ENCODE measurements at places on chromosomes 6 and 20.

DNA sequence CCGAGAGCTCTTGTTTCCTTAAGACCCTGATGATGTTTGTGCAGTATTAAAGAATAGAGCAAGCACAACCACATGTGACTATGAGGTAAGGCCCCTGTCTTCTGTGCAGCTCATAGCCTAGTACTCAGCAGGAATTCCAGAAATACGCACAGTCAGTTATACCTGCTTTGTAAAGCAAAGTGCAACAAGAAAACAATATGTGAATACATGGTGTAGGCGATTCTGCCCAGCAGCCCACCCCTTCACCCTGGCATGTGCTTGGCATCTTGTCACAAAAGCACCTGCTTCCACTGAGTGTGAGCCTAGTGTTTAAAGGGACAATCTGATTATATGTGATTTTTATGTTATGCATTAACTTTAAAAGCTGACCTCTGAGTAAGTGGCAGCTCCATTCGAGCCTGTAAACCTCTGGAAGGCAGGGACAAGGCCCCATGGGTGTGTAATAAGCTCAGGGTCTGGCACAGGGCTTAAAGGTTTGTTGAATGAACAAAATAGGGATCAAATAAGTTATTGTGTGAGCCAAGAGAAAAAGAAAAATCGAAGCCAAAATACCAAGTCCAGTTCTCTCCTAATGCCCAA lies 148.7 kb downstream of the DOK5 start:
- no peak for DNase-seq

GRCh38 chr6:53309059-53309900 lies 39.5 kb downstream of the ELOVL5 start:
- DNase-seq: no peak

- no peak for DNase-seq
These were observed 136.3 kb upstream of the ESR1 start for GRCh38 chr6:151671195-151671594.

- DNase-seq: no peak
These were observed 76.7 kb downstream of the TFAP2A start for GRCh38 chr6:10338151-10338550.

DNA sequence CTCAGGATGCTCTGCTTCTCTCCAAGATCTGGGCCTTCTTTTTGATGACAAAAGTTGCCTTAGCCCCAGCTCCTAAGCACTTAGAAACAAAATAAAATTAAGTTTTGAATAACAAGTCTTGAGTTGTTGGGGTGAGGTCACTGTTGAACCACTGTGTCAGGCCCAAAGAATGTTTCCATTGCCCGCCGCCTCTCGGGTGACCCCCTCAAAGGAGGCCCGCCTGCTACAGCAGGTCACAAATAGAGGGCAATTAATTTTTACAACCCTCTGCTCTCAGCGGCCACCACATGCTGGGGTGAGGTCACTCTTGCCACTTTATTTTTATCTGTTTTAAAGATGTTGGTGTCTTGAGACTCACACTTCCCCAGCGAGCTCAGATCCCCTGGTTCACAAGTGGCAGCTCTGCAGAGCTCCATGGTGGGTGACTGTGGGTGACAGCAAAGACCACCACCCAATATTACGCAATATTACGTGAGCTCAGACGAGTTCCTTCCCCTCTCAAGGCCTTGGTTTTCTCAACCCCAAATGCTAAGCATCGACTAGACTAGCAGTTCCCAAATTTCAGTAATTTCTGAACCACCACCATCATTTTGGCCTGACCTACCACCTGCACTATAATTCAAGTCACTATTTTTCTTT lies 247.7 kb upstream of the PMEPA1 start:
- DNase-seq: no peak

DNA sequence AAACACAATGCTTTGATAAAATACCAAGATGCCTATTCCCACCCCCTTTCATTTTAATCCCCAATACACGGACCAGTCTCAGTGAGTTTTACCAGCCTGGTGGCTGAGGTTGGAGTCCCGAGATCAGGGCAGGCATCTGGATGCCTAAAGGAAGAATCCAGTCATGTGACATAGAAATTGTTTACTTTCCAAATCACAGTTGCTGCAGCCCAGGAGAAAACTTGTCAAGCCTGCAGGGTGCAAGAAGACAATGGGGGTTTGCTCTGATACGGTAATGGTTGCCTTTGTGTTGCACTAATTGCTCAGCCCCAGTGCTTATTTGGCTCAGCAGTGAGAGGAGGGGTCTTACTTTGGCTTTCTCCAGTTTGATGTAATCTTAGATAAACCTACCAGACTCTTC lies 308.5 kb upstream of the POU3F2 start:
- no peak for DNase-seq

DNA sequence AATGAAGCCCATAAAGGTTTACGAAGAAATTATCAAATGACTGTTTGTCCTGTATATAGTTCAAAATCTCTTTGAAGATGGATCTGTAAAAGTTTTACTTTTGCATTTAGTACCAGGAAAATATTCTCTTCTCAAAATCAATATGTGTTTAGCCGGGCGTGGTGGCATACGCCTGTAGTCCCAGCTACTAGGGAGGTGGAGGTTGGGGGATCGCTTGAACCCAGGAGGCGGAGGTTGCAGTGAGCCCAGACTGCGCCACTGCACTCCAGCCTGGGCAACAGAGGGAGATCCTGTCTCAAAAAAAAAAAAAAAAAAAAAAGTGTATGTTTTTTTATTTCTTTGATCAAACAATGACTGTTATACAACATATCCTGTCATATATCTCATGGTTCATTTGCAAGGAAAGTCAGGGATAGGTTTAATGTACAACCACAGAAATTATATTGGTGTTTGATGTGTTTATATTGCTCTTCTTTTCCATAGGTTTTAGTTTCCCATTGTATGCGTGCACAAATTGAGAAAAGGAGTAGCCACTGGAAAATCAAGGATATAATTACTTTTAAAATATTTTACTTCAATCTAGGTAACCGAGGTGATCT lies 40.1 kb downstream of the SOX4 start:
- no peak for DNase-seq

GRCh38 chr6:25511376-25511775 lies 140.6 kb upstream of the SCGN start:
- DNase-seq: no peak

DNA sequence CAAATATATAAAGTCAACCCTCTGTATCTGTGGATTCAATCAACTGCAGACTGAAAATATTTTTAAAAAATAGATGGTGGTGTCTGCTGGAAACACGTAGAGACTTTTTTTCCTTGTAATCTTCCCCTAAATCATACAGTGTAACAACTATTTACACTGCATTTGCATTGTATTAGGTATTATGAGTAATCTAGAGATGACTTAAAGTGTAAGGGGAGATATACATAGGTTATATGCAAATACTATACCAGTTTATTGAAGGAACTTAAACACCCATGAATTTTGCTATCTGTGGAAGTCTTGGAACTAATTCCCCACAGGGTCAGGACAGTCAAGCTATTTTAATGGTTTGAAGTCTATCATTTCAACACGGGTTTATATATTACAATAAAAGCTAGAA lies 10.2 kb downstream of the HDAC2 start:
- no peak for DNase-seq

GRCh38 chr6:10259671-10260070 lies 155.2 kb downstream of the TFAP2A start:
- DNase-seq: no peak

DNA sequence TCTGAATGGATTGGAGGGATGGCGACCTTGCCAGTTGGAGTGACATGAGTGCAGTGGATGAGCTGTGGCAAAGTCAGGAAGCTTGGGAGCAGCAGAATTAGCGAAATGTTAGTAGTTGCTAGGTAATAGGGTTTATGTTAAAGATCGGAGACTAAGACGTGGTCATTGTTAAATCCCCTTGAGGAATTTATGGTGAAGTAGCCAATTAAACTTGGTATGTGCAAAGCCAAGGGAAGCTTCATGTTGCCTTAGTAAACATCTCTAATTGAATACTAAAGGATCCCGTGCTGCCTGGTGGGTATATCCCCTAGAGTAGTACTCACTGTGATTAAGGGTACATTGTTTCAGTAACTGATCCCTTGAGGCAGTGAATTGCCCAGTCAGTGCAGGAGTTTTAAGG lies 106.0 kb downstream of the PRIM2 start:
- no peak for DNase-seq

DNA sequence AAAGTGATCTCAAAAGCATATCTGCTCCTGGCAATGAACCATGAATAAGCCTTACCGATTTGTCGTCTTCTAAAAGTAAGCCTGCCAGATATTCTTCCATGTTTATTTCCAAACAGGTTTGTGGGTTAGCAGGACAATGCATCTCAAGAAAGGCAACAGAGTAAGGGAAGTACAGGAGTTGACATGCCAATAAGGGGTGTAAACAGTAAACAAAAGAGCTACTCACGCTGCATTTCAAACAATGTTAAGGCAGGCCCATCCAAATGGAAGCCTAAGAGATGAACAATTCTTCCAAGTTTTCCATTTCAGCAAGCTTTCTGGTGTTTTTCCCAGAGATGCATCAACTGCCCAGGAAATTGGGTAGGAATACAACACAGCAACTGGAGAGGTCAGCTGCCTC lies 27.8 kb upstream of the CRIP3 start:
- no peak for DNase-seq

DNA sequence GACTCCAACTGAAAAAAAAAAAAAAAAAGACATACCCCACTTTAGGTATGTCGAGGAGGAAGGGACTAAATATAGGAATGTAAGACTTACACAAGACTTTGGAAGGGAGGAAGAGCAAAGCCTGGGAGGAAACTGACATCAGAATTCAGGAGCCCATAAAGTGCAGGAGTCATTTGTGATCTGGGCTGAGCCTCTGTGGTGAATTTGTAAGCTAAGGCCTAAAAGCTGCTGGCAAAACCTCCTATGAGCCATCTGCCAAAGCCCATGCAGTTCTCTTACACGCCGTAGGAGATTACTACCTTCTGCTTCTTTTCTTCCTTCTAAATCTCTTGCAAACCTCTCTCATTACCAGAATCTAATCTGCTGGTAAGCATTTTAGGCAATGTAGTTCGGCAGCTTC lies 52.0 kb upstream of the THEMIS start:
- DNase-seq: no peak

- no peak for DNase-seq
These were observed 53.9 kb downstream of the CDK19 start for GRCh38 chr6:110761371-110761770.

DNA sequence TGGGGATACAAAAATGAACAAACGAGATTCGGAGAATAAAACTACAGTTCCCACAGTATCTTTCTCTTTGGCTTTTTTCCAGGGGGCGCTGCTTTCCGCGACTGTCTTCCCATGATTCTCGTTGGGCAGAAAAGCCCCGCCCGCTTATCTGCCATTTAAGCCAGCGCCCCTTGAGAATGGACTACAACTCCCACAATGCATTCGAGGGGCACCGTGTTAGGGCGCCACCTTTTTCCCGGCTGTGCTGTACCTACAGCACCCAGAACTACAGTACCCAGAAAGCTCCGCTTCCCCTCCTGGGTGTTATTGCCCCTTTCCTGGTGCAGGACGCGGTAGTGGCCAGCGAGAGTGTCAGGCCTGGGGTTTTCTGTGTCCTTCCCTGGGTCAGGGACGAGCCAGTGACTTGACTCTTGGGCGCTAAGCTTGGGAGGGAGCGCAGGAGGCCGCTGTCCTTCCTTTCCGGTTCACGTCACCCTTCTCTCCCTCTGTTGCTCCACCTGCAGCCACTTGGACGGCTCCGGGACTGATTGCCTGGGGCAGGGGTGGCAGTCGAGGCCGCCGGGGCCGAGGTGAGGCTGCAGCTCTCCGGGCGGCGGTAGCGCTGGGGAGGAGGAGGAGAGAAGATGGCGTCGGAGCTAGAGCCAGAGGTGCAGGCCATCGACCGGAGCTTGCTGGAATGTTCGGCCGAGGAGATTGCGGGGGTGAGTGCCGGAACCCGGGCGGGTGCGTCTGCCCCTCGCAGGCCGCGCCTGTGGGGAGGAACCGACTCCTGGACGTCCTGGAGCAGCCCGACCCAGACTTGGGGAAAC lies at the start of gene UBR2:
Gene UBR2, plus strand, starts transcription at position 333 of the 809 bp plus-strand sequence. Its CDS starts 291 bp downstream, at position 624.
- peak; percentile 98 for DNase-seq

- DNase-seq: no peak
These were observed 19.7 kb upstream of the SCRT2 start for GRCh38 chr20:695165-695866.

GRCh38 chr6:149905371-149905910 lies 7.5 kb upstream of the RAET1E start:
- DNase-seq: no peak

DNA sequence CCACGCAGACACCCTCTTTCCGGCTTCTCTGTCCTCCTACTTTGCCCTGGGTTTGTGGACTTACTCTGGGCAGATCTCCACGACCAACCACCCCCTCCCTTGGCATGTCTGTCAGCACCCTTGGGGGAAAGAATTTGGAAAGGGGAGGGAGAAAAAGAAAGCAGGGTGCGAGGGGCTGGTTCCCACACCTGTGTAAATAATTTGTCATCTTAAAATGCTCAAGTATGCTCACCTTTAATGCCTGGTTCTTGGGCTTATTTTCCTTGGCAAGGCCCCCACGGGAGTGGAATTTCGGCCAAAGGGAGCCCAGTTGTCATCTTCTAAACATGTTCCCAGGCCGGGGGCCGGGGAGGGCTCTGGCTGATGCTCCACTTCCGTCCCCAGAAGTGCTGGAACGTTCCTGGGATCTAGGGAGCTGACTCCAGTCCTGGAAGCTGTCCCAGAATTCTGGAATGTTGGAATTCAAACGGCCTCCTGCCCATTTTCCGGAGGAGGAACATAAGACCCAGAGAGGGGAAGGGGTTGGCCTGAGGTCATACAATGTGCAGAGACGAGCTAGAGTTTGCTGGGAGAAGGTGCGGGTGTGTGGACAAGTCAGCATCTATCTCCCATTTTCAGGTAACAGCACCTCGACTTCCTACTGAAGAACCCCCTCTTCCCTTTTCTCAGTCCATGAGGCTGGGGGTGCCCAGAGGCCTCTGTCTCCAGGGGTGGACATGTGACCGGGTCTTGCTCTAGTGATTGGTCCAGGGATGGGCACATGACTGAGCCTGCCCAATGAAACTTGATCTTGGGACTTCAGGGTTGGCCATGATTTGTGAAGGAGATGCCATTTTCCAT lies 122.3 kb downstream of the CEBPB start:
- no peak for DNase-seq

DNA sequence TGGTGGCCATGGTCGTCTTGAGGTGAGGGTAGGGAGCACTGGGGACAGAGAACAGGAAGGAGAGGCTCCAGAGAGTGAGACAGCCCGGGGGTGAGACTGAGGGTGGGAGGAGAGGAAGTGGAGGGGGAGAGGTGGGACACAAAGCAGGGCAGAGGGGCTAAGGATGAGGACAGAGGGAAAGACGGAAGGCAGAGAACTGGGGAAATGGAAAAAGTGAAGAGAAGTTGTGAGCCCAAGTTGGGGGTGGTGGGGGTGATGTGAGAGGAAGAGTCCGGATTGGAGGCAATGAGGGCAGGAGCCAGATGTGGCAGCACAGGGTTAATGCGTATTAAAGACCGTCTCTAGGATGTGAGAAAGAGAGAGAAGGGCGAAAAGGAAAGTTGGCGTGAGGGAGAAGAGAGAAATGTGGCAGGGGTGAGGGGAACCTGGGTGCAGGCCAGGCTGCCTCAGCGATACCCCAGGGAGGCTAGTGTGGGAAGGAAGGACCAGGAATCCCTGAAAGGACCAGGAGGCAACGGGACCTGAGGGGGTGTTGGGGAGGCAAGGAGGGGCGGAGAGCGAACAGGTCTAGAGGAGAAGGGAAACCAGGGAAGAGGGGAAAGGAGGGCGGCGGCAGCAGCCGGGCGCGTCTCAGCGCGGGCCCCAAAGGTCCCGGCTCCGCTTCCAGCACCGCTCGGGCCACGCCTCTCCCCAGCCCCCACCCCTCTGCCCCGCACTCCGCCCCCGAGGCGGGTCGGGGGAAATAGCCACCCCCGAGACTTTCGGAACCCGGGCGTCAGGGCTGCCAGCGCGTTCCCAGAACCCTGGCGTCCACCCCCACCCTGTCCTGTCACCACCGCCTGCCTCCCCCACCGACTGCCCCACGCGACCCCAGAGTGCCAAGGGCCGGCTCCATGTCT lies at the start of gene PPP1R18:
Gene PPP1R18, minus strand, starts transcription at position 637 of the 899 bp plus-strand sequence. Its CDS starts 627 bp downstream, at position 10.
- peak; percentile 78 for DNase-seq
